ENCODE measurements at places on chromosomes 1 and 21.

DNA sequence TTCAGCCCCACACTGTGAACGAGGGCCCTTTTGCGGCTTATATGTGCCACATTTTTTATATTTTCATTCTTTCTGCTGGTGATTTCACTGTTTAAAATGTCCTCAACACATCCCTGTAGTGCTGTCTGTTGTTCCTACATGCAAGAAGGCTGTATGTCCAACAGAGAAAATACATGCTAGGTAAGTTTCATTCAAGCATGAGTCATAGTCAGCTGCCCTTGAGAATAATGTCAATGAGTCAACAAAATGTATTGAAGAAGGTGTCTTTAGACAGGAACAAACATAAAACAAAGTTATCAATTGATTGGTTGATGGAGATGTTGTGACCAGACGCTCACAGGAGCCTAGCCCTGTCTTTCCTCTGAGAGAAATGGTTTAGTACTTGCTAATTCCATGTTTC, 553.4 kb downstream of the PLPP3 start:
- no peak for DNase-seq

DNA sequence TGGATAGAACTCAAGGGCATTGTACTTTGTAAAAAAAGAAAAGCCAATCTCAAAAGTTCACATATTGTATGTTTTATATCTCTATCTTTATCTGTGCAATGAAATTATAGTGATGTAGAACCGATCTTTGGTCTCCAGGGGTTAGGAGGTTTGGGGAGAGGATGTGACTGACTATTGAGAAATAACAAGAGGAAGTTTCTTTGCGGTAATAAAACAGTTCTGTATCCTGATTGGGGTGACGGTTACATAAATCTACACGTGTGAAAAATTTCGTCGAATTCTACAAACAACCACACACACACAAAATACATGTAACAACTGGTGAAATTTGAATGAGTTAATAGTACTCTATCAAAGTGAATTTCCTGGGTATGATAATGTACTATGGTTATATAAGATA, 10.6 kb upstream of the OR2T33 start:
- no peak for DNase-seq

DNA sequence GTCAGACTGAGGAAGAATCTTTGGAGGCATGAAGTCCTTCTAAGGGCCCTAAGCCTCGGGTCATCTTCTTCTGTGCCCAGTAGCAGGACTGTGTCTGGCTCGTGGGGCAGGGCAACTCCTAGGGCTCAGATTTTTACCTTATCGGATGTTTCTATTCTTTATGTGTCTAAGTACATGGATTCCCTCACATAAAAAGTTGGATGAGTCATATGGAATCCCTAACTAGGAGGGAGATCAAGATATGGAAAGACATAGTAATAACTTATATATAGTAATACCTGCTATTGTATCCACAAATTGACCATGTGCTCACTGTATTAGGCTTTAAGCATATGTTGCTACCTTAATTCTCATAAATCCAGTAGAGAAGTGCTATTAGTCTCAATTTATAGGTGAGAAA, 364.5 kb upstream of the CAMK1G start:
- DNase-seq = no peak

GRCh38 chr1:161044908-161045735, 655 bp downstream of the USF1 start:
- DNase-seq = peak; percentile 63

DNA sequence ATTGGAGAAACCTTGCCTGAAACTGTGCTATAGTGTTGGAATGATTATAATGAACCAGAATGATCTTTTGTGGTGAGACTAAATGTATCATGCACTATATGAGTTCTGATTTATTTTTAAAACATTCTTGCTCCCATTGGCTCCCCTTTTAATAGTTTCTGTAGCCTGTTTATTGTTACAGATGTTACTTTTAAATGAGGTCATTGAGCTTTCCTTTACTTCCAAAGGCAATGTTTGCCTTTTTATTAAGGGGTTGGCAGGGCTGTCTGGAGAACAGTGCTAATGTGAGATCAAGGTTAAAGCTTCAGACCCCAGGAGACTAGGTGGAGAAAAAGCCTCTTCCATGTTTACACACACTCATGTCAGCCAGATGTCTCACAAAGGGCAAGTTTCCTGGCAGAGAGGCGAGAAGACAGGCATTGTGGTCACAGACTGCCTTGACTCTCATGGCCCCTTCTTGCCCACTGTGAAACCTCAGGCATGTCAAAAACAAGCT, 120.6 kb upstream of the RAVER2 start:
- peak; percentile 72 for DNase-seq

DNA sequence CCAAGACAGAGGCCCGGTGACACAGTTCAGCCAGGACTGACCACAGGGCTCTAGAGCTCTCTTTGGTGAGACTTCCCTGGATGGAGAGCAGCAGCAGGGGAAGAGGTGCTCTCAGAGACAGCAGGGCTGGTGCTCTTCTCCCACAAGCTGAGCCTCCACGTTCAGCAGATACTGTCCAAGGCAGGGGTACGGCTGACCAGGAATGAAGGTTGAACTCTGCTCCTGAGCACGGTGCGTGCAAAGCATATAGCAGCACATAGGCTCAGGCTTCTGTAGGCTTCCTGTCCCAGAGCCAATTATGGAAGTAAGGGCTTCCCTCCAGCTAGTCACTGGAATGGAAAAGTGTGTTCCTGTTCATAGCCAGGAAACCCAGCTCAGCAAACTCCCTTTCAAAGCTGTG, 23.9 kb downstream of the DMBX1 start:
- DNase-seq = no peak

DNA sequence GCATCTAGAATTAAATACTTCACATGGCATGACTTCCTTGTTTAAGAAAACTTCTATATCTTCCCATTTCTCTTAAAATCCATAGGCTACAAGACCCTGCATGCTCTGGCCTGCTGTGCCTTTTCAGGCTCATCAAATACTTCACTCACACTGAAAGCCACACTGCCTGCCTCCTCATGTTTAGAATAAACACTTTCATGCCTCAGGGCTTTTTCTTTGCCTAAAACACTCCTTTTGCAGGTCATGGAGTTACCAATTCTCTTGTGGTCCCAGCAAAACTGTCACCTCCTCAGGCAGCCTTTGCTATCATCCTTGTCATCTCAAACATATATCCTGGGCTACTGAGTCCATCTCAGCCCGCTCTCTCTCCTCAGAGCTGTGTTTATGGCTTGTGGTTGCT, 5.5 kb downstream of the SGIP1 start:
- no peak for DNase-seq

DNA sequence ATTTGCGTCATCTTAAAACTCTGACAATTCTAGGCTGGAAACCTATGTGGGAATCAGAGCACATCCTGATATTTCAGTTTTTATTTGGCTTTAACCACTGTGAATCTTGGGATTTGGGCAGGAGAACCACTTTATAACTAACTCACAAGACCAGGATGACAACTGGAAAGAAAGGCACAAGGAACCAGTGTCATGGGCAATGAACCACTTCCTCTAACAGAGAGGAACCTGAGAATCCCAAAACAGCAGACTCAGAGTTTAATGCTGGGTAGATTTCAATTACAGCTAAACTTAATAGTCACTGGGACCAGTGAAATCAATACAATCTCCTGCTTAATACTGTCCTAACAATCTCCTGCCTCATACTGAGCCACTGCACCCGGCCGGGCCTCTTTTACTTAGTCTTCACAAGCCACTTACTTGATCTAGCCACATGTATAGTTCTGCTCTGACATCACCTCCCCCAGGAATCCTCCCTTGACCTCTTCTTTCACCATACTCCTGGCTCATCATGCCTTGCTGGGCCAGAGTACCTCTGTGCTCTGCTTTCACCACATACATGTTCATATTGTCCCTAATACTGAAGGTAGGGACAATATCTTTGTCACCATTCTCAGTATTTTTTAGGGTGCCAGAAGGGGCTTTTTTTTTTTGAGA, 20.2 kb upstream of the SLFNL1 start:
- no peak for DNase-seq
